Bronchus fibroblast of lung (primary cell): ENCODE measurements at places on chromosomes 1 and 21. TPM values are rescaled to one million over a fixed set of nuclear protein-coding genes. Genes with fewer than 3 reads are reported as not detected.

The NHLH1 gene
- total RNA-seq = under 0.01 TPM in 1 of 2 replicates, not detected in the other

The DIRAS3 gene
- total RNA-seq = 3.0 and 3.2 TPM in 2 replicates

The SLAMF7 gene
- total RNA-seq = not detected in 2 replicates

The ILDR2 gene
- total RNA-seq = under 0.01 TPM in 2 replicates

The LCE3D gene
- total RNA-seq = not detected in 2 replicates

The OR2L2 gene
- total RNA-seq = not detected in 2 replicates

The ATG4C gene
- 6.5 and 8.2 TPM in 2 replicates for total RNA-seq

The CTSE gene
- not detected in 2 replicates for total RNA-seq

The ADORA1 gene
- total RNA-seq = under 0.01 and 0.45 TPM in 2 replicates

The PLEKHG5 gene
- total RNA-seq = 8.3 and 10.6 TPM in 2 replicates

The VASH2 gene
- 2.0 and 3.1 TPM in 2 replicates for total RNA-seq

The MYBPH gene
- not detected in 2 replicates for total RNA-seq

The FAM76A gene
- total RNA-seq = 5.7 and 7.6 TPM in 2 replicates

The HPDL gene
- 5.0 and 7.1 TPM in 2 replicates for total RNA-seq

The LRRC53 gene
- total RNA-seq = not detected in 2 replicates

The S100A12 gene
- total RNA-seq = not detected in 2 replicates

The ARV1 gene
- 19.0 and 20.4 TPM in 2 replicates for total RNA-seq

The FRRS1 gene
- 5.7 and 7.6 TPM in 2 replicates for total RNA-seq

The OR6K3 gene
- not detected in 2 replicates for total RNA-seq

The OR14A2 gene
- total RNA-seq = not detected in 2 replicates

The LRRN2 gene
- total RNA-seq = not detected in 2 replicates

The S100A11 gene
- total RNA-seq = 476 and 523 TPM in 2 replicates

The LCE1A gene
- total RNA-seq = not detected in 2 replicates

The GPR3 gene
- total RNA-seq = 0.45 and 1.0 TPM in 2 replicates

The MRPL39 gene
- 36.1 and 37.7 TPM in 2 replicates for total RNA-seq

The DIO1 gene
- not detected in 2 replicates for total RNA-seq

The PGM1 gene
- 53.2 and 54.0 TPM in 2 replicates for total RNA-seq

The ANKRD34A gene
- 0.59 and 1.3 TPM in 2 replicates for total RNA-seq

The CASZ1 gene
- total RNA-seq = 0.30 and 0.34 TPM in 2 replicates

The DYNLT4 gene
- not detected in 2 replicates for total RNA-seq

The RAB3B gene
- total RNA-seq = 15.2 and 16.8 TPM in 2 replicates
